ENCODE measurements at places on chromosomes 4 and X. TPM values are rescaled to one million over a fixed set of nuclear protein-coding genes. Genes with fewer than 3 reads are reported as not detected.

- no peak for DNase-seq
These were observed 21.6 kb upstream of the WDR17 start for GRCh38 chr4:176043838-176044588.

DNA sequence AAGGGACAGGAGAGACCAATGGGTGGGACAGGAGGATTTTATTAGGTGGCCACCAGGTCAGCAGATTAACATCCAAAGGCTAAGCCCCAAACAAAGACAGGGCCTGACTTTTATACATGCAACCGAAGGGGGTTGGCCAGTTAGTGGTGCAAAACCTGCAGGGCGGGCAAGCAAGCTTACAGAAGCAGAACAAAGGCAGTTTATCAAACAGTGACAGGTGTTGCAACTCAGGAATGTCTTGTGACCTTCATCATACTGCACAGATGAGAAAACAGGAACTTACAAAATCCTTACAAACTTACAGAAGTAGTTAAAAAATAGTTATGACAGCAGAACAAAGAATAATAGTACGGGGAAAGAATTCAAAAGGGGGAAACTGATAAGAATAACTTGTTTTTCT, 708.1 kb downstream of the GLUD2 start:
- DNase-seq: no peak

DNA sequence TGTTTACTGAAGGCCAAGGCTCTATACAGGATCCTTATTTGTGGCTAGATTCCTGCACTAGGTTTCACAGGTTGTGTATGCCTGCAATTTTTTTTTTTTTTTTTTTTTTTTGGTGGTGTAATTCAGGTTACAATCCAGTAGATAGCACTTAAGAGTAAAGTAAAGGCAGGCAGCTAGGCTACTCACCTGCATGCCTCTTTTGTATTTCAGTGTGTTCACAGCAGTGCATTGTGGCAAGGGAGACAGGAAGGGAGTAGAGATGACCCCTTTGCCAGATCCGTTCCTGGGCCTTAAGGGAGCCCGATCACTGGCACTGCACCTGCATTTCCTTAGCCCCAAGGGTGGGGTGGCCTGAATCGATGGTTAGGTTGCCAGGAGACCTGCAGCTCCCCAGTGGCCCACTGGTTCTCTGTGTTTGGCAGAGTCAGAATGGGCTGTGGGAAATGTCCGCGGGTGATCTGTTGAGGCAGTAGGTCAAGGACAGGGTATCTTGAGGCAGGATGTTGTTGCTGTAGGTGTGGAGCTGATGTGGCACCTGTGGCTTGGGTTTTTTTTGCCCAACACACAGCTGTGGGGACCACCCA, 374.9 kb upstream of the AADAT start:
- DNase-seq: no peak

DNA sequence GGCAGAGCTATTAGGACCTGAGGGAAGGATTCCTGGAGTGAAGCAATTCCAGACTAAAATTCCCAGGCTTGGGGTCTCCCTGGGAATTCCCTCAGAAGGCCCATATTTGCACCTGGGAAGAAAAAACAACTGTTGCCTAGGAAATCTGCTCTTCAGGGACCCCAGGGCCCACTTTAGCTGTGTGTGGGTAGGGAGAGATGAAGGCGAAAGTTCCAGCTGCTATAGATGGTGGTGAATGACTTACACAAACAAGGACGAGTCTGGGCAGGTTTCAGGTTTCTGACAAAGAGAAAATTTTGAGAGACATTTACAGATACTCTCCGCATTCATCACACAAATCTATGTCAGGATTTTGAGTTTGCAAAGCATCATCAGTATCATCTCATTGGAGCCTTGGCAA, 126.1 kb downstream of the GPC3 start:
- DNase-seq: no peak

- DNase-seq: no peak
These were observed 32.9 kb upstream of the DSPP start for GRCh38 chr4:87575408-87575807.

The FRG1 gene
- polyA plus RNA-seq: 68.9 TPM

- no peak for DNase-seq
These were observed 80.8 kb downstream of the HMGN5 start for GRCh38 chrX:81120936-81121371.

The TACR3 gene
- polyA plus RNA-seq: 2.0 TPM

GRCh38 chrX:109797311-109797975, 64.4 kb upstream of the ACSL4 start:
- DNase-seq: no peak

GRCh38 chr4:15868111-15868510, 70.4 kb downstream of the FGFBP1 start:
- no peak for DNase-seq

The FGF13 gene
- polyA plus RNA-seq: 24.4 TPM

The GPC4 gene
- polyA plus RNA-seq: 19.2 TPM

- DNase-seq: no peak
These were observed 12.9 kb downstream of the GPRIN3 start for GRCh38 chr4:89294573-89295269.

The SLITRK4 gene
- 15.1 TPM for polyA plus RNA-seq

The IBSP gene
- not detected for polyA plus RNA-seq

The SH2D1A gene
- polyA plus RNA-seq: 0.14 TPM

GRCh38 chrX:1165535-1166196, 46.8 kb downstream of the CRLF2 start:
- DNase-seq: no peak

DNA sequence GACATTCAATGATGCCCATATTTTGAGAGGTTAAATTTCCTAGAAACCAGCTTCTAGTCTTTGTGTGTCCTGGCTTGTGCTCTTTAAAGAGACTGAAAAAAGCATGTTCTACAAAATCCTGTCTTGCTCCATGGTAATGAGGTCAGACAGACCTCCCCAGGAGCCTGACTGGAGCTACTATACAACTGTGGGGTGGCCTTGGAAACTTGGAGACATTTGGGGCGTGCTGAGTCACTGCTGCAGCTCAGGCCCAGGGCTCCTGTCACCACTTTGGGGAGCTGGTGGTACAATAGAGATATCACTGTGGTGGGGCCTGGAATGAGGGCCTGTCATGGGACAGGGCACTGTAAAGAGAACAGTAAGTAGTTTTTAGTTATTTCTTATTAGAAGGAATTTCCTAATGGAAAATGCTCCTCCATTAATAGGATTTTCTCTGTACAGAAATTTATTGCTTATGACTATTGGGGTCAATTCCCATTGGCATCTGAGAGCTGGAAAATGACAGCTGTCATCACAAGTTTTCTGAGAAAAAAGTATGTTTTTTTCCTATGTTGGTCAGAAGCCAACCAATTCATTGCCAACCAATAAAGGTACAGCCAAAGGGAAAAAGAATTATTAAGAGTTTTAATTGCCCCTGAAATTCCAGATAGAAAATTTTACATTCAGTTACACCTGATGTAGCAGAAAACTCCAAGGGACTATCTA, 207.4 kb upstream of the JADE1 start:
- no peak for DNase-seq

All from renal cortex interstitium (tissue), 15 donors.